ENCODE measurements at places on chromosomes 3 and 15. TPM values are rescaled to one million over a fixed set of nuclear protein-coding genes. Genes with fewer than 3 reads are reported as not detected.

DNA sequence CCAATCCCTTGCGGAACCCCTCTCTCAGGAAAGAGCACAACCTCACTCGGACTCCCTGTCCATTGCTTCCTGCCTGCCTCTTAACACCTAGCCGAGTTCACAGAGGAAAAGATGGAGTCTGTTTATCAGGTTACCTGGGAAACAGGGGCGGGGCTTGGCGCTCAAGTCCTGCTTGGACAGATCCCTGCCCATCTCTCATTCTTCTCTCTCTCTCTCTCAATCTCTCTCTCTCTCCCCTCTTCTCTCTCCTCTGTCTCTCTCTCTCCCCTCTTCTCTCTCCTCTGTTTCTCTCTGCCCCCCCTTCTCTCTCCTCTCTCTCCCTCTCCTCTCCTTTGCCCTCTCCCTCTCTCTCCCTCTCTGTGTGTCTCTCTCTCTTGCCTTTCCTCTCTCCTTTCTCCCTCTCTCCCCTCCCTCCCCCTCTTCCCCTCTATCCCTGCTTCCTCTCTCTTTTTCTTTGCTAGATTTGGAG is at the start of gene EFHB:
Gene EFHB (minus strand): TSS at position 120 of the 469 bp plus-strand sequence. CDS start 199 bp downstream, outside the sequence.
- DNase-seq: peak; percentile 71

Gene TICRR
- 7.5 TPM for total RNA-seq

Gene CHMP2B
- 24.4 TPM for total RNA-seq

Gene PLS1
- total RNA-seq: 36.6 TPM

Gene FBXL2
- total RNA-seq: 5.7 TPM

DNA sequence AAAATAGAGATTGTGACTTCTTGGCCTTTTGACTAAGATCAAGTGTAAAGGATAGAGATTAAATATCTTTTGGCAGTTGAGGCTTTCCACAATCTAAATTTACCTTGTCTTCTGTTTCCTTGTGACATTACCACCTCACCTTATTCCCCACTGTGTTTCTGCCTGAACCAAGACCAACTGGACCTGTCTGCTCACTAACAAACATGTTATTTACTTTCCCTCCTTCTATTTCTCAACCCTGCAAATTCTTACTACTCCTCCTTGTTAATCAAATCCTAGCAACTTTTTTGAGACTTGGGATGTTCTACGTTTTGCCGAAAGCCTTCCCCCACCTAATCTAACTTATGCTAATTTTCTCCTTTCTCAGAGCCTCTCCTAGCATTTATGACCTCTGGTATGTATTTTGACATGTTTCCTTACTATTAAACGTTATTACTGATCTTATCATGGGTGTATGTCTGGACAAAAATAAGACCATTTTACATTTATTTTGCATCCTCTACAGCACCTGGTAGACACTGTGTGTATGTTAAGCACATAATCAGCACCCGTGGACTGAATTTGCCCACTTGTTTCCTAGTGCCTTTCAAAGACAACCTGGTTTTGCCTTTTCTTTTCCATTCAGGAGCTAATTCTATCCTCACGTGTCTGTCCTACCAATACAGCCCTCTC is 7.6 kb upstream of the CCNL1 start:
- no peak for DNase-seq

GRCh38 chr3:101632586-101632985 is 44.3 kb downstream of the ZBTB11 start:
- DNase-seq: no peak

Gene DNAH12
- 0.07 TPM for total RNA-seq

DNA sequence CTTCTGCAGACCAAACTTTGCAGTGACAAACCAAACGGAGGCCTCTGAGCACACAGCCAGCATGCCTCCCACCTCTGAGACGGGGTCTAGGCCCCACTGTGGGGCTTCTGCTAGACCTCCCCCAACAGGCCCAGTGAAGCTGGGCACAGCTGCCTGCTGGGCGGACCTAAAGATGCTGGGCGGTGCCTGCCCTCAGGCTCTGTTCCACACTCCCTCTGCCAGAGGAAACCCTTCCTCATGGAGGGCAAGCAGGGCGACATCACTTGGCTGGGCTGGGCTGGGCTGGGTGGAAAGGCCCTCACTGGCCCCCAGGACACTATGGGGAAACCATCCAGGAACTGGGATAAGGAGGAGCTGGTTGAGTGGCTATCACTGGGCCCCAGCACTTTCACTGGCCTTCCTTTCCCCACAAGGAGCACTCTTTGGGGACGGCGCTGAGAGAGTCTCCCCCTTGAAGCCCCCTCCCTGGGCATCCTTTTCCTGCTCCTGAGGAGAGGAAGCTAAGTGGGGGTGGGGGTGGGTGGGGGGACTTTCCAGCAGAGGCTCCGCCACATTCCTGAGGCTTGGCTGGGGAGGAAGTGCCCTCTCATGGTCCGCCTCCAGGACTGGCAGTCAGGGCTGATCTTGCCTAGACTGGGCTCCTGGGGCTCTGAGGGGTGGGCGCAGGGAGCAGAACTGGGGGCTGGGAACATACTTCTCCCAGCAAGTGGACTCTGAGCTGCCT is 98.1 kb upstream of the HACD2 start:
- DNase-seq: no peak
